CMK (cell line): ENCODE measurements at places on chromosomes 5 and 9.

- DNase-seq, result no peak
These were observed 798 bp downstream of the MEGF9 start for GRCh38 chr9:120713257-120714087.

GRCh38 chr9:27558307-27558706, 15.0 kb downstream of the C9orf72 start:
- DNase-seq, result no peak

GRCh38 chr5:113133211-113133975, 156.8 kb downstream of the DCP2 start:
- no peak for DNase-seq

DNA sequence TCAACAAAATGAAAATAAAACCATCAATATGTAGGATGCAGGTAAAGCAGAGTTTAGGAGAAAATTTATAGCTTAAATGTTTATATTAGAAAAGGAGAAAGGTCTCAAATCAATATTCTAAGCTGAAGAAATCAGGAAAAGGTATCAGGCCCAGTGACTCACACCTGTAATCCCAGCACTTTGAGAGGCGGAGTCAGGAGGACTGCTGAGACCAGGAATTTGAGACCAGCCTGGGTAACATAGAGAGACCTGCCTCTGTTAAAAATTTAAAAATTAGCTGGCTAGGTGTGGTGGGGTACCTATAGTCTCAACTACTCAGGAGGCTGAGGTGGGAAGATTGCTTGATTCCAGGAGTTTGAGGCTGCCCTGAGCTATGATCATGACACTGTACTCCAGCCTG, 32.2 kb downstream of the CCDC69 start:
- DNase-seq, result no peak

DNA sequence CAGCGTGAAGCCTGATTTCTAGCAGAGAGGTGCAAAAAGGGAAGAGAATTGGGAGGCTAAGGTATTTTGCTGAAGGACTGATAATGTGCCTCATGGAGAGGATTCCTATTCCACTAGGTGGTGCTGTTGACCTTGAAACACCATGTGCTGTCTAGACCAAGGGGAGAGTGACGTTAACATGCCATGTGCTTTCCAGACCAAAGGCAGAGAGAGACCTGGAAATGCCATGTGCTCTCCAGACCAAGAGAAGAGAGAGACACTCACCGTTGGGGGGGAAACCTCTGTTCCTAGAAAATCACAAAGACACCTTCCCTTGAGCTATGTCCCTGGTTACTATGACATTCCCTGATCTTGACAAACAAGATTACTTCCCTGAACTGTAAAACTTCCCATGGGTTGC, 286.0 kb upstream of the TUSC1 start:
- DNase-seq, result peak; percentile 76

GRCh38 chr9:22214021-22214420, 204.9 kb upstream of the CDKN2B start:
- no peak for DNase-seq

GRCh38 chr9:138112791-138113600, 235.4 kb downstream of the CACNA1B start:
- DNase-seq, result no peak

DNA sequence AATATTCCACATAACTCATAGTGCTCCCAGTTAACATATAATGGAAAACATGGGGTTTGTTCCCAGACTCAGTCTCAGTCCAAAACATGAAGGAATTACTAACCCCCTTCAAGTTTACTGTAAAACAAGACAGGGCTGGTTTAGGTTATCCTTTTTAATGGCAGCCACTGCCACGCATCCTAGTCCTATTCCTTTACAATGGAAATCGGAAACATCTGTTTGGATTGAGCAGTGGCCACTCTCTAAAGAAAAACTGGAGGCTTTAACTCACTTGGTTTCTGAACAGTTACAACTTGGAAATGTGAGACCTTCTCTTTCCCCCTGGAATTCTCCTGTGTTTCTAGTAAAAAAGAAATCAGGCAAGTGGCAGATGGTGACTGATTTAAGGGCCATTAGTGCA, 609.9 kb upstream of the ACO1 start:
- no peak for DNase-seq

GRCh38 chr9:90808890-90809685, 7.5 kb downstream of the SYK start:
- no peak for DNase-seq
